Renal pelvis (tissue), 12 donors: ENCODE measurements at places on chromosomes 13 and 19. TPM values are rescaled to one million over a fixed set of nuclear protein-coding genes. Genes with fewer than 3 reads are reported as not detected.

The AMH gene
- polyA plus RNA-seq = 0.43 TPM

The HNRNPA1L2 gene
- polyA plus RNA-seq = 22.0 TPM

The ELL gene
- 9.9 TPM for polyA plus RNA-seq

DNA sequence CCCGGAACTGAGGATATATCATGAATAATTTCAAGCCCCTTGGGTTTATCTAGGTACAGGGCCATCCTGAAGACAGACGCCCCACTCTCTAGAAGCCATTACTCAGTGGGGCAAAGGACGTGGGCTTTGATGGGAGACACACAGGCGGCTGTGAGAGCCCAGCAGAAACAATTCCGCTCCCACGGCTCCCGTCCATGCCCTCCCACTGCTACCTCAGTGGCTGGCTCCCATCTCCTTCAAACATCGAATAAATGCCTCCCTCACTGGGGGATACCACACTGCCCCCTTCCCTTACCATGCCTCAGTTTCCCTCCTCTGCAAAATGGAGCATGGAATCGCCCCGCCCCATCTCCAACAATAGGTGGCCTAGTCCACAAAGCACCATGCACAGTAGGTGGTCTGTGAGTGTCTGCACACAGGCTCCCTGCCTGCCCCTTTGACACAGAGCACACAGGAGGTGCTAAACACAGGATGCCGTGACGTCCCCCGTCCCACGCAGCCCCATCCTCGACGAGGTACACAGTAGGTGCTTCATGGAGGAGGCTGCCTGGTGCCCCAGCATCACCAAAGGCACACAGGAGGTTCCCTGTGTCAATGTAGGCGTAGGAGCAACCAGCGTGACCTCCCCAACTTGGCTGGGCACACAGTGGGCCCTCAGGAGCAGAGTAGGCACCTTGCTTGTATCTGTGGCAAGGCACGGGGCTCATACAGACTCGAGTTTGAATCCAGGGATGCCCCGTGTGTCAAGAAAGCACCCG, 46.0 kb downstream of the PTPRS start:
- DNase-seq = no peak

GRCh38 chr19:43779147-43779819, 1.5 kb downstream of the KCNN4 start:
- DNase-seq = no peak

GRCh38 chr13:21739771-21740170, 68.9 kb downstream of the FGF9 start:
- no peak for DNase-seq
